IMR-90 (cell line): ENCODE measurements at places on chromosomes 16 and 17. TPM values are rescaled to one million over a fixed set of nuclear protein-coding genes. Genes with fewer than 3 reads are reported as not detected.

- H3K27me3 ChIP-seq, result peaks cover 29% of the 10 kb centered on the region
- DNase-seq, result no peak
- no peaks in the 10 kb centered on the region for H3K36me3 ChIP-seq
- no peak overlapping the region for H3K4me3 ChIP-seq
- H3K27ac ChIP-seq, result no peak overlapping the region
- no peaks in the 10 kb centered on the region for H3K4me1 ChIP-seq
Observed at GRCh38 chr17:27958708-27959381, 65.7 kb upstream of the LYRM9 start.

HES7 gene
- not detected in 2 replicates for total RNA-seq

GRCh38 chr17:71380936-71381335, 739.9 kb upstream of the SOX9 start:
- no peaks in the 10 kb centered on the region for H3K27me3 ChIP-seq
- H3K4me1 ChIP-seq, result no peaks in the 10 kb centered on the region
- no peaks in the 10 kb centered on the region for H3K36me3 ChIP-seq
- H3K27ac ChIP-seq, result no peak overlapping the region

DNA sequence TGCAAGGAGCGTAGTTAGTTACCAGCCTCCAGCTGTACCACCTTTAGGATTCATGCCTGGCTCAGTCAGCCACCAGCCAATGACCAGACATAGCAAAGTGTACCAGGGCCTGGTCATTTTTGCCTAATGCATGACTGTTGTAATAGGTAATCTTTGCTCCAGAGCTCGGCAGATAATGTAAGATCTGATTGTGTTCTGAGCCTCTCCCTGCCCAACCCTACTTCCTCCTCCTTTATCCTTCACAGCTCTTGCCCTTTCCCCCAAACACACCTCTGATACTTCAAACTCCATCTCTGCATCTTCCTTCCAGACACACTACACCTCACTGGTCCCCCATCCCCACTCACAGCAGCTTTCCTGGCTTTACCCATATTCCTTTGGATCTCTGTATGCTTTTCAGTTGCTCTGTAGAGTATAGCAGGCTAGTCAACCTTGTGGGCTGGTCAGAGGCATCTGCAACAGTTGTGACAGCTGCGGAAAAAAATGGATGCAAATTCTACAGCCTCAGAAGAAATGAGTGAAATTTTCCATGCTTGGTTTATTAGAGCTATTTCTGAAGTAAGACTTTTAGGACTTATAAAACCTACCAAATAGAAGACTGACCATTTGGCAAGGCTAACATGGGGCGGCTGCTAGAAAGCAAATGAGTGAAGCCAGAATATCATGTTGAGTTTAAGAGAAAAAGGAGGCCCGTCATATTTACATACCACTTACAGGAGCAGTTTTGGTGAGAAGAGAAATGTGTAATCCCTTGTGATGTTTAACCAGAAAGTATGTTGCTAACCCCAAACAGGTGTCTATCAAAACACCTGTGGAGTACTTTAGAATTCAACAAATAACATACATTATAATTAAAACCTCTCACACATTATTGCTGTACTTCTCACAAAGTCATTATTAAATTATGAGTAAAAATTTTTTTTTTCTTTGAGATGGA, 19.9 kb upstream of the C16orf87 start:
- no peak overlapping the region for H3K27ac ChIP-seq
- no peaks in the 10 kb centered on the region for H3K36me3 ChIP-seq
- H3K4me1 ChIP-seq, result no peaks in the 10 kb centered on the region
- H3K27me3 ChIP-seq, result peaks cover 2% of the 10 kb centered on the region; the same call in 1 of the 2 replicates
- no peak overlapping the region for H3K4me3 ChIP-seq

DNA sequence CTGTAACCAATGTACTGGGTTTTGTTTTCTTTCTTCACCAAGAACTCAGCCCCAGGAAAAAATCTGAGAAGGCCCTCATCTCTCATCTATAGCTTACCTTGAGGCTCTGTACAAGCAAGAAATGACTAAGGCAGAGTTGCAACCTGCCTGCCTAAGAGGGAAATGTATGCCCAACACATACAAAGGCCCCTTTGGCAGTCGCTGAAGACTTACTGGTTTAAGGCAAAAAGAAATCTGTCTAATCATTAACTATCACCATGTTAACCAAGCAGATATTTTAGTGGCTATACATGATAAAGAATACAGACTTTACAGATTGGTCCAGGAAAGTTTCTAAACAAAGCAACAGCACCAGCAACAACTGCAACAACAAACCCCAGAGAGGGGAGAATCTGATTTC, 14.2 kb downstream of the ZNF624 start:
- H3K4me3 ChIP-seq, result no peak overlapping the region
- DNase-seq, result no peak
- H3K4me1 ChIP-seq, result no peaks in the 10 kb centered on the region
- no peak overlapping the region for H3K27ac ChIP-seq
- no peaks in the 10 kb centered on the region for H3K27me3 ChIP-seq
- H3K36me3 ChIP-seq, result 0 out of 2 replicates have a peak, but pooled peaks cover 2% of the 10 kb centered on the region

- DNase-seq, result peak; percentile 94
- no peaks in the 10 kb centered on the region for H3K27me3 ChIP-seq
- H3K4me1 ChIP-seq, result peaks cover 6% of the 10 kb centered on the region
- no peak overlapping the region for H3K4me3 ChIP-seq
Observed at GRCh38 chr17:60817192-60817591, 139.5 kb downstream of the BCAS3 start.

DNA sequence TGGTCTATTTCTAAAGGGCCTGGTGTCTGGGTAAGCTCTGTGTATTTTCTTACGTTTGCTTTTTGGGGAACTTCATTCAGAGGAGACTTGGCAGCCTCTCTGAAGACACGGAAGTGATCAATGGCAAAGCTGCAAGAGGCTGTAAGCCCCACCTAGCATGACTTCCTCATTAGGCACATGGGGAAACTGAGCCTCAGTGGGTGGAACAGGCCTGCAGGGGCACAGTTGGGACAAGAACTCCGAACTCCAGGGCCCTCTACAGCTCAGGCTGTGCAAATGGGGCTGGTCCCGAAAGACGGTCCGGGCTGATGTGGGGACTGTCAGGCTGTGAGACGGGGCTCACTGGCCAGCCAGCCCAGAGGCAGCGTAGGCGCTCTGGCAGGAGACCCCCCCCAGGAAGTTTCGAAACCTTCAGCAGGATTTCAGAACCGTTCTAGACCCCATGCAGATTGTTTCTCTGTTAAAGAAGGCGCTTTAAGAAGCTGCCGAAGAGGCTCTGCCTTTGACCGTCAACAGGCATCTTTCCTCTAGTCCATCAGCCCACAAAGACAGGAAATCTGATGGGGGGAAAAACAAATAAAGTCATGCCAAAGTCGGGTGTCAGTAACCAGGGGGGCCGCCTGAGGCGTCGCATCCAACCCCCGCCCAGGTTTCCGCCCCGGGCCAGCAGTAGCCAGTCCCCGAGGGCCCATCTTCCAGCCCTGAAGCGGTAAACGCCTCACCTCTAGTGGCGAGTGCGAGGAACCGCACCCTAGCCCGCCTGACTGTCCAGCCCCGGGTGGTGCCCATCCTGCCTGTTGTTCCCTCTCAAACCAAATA, 79.8 kb upstream of the TBC1D3K start:
- DNase-seq, result peak; percentile 58
- H3K4me1 ChIP-seq, result 0 out of 2 replicates have a peak, but pooled peaks cover 3% of the 10 kb centered on the region
- H3K4me3 ChIP-seq, result 0 out of 2 replicates have a peak overlapping the region, but pooled peaks have one; percentile 8
- H3K36me3 ChIP-seq, result no peaks in the 10 kb centered on the region

- DNase-seq, result no peak
- H3K36me3 ChIP-seq, result no peaks in the 10 kb centered on the region
- H3K4me1 ChIP-seq, result no peaks in the 10 kb centered on the region
- no peak overlapping the region for H3K4me3 ChIP-seq
- no peaks in the 10 kb centered on the region; the same call in 1 of the 2 replicates for H3K27me3 ChIP-seq
Observed at GRCh38 chr16:19380328-19380727, 37.4 kb upstream of the TMC5 start.

DNA sequence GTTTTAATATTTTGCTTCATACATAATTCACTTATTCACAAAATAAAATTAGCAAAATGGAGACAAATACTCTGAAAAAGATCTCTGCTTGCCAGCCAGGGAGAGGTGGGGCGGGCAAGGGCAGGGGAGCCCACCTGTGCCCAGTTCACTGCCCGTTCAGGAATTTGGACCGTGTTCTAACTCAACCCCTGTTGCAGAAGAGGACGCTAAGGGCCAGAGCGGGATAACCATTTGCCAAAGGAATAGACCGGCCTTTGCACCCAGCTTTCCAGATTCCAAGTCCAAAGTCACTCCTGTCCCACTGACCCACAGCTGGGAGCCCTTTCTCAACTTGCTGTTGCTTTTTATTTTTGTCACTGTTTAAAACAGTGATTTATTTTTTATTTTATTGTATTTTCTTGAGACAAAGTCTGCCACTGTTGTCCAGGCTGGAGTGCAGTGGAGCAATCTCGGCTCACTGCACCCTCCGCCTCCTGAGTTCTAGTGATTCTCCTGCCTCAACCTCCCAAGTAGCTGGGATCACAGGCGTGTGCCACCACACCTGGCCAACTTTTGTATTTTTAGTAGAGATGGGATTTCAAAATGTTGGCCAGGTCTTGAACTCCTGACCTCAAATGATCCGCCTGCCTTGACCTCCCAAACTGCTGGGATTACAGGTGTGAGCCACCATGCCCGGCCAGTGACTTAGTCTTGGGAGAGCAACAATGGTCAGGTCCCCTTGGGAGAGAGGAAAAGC, 2.7 kb upstream of the PIEZO1 start:
- H3K27ac ChIP-seq, result no peak overlapping the region
- H3K4me1 ChIP-seq, result peaks cover 19% of the 10 kb centered on the region
- peaks cover under 1% of the 10 kb centered on the region; the same call in 1 of the 2 replicates for H3K27me3 ChIP-seq
- no peak for DNase-seq
- no peaks in the 10 kb centered on the region for H3K36me3 ChIP-seq
- H3K4me3 ChIP-seq, result no peak overlapping the region

NR1D1 gene
- total RNA-seq, result 0.28 and 0.36 TPM in 2 replicates
